Activated CD4-positive, alpha-beta T cell treated with anti-CD3 and anti-CD28 coated beads for 1 hour (primary cell): ENCODE measurements at places on chromosomes 3 and 15.

DNA sequence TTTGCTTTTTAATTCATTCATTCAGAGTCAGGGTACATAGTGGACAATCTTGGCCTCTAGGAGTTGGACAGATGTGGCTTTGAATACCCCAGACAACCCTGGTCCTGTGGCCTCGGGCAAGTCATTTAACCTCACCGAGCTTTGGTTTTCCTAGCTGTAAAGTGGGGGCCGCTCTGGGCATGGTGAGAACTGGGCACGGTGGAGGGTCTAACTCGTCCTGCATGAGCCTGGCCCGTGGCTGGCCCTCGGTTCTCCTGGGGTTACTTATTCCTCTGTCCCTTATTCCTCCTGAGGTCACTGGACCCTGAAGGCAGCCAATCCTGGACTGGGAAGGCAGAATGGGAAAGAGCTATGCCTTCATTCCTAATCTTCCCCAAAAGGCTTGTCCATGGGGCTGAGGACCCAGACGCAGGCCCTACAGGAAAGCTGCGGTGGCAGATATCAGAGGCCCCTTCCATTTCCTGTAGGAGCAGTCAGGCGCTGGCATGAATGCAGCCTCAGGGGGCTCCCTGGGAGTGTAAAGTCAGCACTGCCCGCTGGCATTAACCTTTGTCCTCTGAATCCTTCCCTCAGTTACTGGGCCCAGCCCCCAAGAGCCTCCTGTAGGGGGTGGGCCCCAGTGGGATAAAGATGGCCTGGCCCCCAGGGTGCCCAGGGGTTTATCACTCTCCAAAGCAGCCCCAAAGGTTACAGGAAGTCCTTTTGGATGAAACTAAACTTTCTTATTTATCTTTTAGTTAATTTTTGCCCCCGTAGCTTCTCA, 17.9 kb upstream of the SEC13 start:
- no peak for DNase-seq

GRCh38 chr3:101725194-101725889, 928 bp downstream of the CEP97 start:
- DNase-seq: peak; percentile 13

DNA sequence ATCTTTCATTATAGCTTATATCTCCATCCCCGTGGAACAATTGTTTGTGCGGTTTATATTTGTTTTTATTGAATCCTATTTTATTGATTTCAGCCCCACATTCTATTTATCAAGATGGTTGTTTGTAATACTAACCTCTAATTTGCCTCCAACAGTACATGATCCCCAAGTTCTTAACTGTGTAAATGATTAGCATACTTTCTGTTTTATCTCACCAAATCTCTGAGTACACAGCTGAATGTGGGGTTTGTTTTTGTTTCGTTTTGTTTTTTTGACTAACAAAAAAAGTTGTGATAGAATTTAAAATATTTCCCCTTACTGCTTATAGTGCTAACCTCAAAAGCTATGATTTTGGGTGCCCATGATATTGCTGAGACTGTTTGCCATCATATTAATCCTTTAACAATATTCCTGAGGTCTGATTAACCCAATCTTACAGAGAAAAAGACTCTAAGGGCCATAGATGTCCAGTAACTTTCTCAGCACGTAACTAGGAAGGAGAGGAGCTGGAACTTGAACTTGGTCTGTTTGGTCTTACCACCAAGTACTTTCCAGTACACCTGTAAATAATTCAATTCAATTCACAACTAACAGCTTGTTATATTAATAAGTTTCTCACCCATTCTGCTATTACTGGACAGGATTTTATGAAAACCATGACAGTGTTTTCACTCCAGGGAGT, 789.8 kb downstream of the TUSC7 start:
- DNase-seq: no peak

DNA sequence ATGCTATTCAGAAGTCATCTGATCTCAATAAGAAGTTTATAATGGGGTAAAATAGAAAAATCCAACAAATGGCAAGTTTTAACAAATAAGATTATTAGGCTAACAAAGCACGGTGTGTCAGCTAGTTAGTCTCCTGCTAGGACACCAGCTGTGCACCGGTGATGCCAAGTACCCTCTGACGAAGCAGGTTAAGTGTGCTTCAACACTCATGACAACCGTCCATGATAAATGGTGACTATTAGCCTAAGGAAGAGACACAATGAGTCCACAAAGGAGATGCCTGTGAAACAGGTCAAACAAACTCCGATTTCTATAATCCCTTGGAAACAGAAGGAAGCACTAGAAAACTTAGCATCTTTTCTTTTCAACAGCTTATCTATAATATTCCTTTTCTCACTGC, 36.5 kb downstream of the ATP13A3 start:
- DNase-seq: no peak

DNA sequence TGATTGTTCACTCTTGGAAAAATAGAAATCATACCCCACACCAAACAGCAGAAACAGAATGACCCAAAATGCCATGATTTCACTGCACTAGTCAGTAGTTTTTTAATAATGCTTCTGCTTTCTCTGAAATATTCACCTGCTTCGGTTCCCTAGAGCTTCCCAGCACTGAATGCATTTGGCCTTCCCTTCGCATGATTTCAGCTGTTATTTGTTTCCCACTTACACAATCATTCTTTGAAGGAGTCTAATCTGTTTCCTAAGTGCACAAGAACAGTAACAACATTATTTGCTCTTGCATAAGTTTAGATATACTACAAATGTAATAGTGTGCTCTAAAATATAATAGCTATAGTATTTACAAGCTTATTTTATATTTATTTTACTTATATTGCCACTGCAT, 178.7 kb downstream of the STAC start:
- no peak for DNase-seq

- no peak for DNase-seq
Measured at GRCh38 chr3:161700998-161701397, 204.4 kb downstream of the OTOL1 start.

- DNase-seq: no peak
Measured at GRCh38 chr3:133246119-133246518, 153.7 kb upstream of the BFSP2 start.

GRCh38 chr3:48305396-48305795, 28.1 kb downstream of the SPINK8 start:
- DNase-seq: no peak

DNA sequence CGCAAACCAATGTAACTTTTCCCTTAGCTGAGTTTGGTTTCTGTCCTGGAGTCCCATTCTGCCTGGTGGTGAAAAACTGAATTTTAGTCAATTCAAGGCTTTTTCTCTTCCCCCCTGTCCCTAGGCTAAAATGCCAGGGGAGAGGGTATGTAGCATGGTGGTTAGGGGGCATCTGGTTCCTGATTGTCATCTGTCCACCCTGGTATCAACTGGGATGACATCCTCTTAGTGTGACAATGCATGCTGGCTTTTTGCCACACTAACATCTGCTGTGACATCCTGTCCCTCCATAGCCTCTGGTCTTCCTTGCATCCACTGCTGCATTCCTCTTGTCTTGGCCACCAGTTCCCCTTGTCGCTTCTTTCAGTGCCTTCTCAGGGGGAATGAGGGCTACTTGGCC, 73.7 kb downstream of the ABHD5 start:
- DNase-seq: no peak

- no peak for DNase-seq
Measured at GRCh38 chr3:87313641-87314040, 37.3 kb upstream of the POU1F1 start.

DNA sequence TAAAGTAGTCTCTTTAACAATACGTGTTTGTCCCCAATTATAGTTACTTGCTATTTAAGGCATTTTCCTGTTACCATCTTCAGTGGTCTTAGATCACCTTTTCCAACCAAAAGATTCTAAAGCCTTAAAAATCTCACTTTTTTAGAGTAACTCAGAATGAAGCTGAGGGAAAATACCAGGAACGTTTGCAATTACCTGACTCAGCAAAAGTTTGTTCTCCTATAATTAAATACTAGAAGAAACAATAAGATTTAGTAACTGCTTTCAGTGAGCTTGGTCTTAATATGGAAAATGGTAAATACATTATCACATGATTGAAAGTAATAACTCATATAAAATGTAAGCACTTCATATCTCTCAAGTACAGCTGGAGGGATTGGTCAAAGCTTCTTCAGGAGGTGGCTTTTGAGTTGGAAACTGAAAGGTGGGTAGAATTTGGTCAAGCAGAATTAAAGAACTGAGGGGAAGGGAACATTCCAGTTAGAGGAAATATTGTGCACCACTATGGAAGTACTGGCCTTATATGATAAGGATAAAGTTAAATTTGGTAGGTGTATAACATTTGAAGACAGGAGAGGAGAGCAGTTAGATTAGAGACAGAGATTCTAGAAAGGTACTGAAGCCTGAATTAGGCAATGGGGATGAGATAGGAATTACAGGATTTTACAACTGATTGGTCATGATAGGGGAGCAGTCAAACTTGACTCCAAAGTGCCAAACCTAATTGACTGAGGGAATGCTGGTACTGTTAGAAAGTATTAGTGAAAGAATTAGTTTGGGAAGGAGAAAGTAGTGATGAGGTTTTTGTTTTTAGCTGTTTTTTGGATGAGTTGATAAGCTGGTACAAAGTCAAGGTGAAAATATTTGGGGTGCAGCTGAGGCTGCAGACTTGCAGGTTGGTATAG, 21.9 kb downstream of the TSC22D2 start:
- DNase-seq: no peak

DNA sequence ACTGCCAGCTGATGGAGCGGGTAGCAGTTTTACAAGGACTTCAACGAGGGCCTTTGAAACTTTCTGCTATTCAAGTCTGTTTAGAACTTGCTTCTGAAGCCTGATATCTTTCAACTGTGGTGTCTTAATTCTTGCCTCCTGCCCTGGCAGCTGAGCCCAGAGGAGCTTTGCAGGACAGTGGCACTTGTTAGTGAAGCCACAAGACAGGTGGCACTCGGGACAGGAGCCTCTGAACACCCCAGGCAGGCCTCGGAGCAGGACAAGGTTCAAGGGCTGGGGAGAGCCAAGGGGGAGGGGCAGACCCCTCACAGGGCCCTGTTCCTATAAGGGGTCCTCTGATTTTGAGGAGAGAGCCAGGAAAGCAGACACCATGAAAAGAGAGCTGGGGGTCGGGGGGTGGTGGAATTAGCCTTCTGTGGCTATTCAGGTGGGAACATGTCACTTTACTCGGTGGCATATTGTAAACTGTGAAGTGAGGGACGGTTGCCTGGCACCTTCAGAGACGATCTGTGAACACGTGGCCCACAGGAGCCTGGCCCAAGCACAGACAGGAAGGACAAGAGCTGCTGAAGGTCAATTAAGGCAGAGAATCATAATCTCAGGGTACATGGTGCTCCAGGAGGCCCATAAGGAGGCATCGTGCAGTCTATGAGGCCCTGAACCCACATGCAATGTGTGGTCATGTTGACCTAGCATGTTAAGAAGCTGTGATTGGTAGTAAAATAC, 30.1 kb upstream of the KY start:
- no peak for DNase-seq

DNA sequence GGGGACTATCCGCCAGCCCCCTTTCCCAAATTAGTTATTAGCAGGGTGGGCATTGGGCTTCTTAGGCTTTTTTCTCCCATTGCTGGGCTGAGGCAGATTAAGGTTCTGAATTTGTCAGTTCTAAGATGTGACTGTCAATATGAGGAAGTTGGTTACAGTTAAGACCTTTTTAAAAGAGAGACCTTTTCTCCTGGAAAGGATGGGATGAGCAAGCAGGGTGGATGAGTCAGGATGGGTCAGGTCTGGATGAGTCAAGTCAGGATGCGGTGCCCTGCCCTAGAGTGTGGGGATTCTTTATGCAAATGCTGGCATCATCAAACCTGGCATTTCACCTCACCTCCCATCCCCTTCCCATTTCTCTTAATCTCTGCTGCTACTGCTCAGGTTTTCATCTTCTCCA, 1.9 kb downstream of the AEN start:
- no peak for DNase-seq

- no peak for DNase-seq
Measured at GRCh38 chr3:20776692-20777091, 590.7 kb upstream of the SGO1 start.

DNA sequence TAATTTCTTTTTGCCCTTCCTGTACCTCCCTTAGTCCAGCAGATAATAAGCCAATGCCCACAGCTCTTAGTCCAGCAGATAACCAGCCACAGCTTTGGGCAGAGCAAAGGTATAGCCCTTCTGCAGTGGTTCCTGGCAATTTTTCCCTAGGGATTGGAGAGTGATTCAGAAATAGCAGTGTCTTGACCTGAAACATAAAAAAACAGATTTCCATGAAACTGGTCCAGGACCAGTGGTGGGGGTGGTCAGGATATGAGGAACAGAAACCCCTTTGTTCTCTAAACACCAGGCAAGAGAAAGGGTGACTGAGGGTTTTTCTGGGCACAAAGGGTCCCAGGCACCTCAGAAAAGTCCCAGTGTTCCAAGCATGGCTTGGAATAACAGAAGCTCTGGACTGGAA, 103.4 kb downstream of the ARRDC4 start:
- DNase-seq: no peak

- no peak for DNase-seq
Measured at GRCh38 chr15:82304778-82305090, 42.1 kb downstream of the SAXO2 start.

- no peak for DNase-seq
Measured at GRCh38 chr3:74722211-74722610, 107.8 kb upstream of the CNTN3 start.

DNA sequence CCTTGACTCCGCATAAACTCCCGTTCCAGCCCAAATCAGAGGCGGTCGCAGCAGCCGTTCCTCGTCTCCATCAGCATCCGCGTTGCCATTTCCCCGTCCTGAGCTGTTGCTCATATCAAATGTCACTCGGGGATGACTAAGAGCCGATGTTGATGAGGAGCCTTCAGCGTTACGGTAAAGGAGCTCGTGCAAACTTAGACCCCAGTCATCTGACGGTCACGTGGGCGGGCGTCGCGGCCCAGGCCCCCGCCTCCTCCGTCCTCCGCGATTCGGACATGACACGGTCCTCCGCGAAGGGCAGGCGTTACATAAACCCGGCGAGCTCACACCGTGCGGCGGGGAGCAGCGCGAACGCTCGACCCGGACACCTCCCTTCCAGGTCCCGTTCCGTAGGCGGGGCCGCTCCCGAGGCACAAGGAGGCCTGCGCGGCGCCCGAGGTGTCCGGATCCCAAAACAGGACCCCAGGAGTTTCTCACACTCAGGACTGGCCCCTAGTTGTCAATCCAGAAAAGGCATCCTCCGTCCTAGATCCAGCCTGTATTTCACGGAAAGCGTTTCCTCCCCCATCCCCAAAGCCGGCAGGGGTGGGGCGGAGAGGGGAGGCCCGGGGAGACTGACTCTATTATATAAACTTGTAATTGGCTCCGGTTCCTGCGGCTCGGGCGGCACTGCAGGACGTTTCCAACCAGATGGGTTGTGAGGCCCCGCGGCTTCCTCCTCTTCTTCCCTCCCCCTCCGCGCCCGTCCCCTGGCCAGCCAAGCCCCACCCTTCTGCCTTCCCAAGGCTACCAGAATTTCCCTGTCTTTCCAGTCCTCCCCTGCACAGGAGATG, 100.0 kb upstream of the IGF1R start:
- DNase-seq: peak; percentile 17

DNA sequence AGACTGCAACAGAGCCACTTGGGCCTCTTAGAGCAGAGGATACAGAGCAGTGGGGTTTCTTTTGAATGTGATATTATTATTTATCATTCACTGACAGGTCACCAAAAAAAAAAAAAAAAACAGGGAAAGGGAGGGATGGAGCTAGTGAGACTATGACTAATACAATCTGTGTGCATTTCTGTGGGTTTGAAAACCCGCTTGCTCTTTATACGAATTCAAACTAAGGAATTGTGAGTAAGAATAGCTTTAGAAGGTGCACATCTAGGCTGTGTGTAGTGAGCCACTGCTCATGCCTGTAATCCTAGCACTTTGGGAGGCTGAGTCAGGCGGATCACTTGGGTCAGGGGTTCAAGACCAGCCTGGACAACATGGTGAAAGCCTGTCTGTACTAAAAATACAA, 186.6 kb upstream of the MANF start:
- no peak for DNase-seq
